SJSA1 (cell line): ENCODE measurements at places on chromosomes 4 and X.

DNA sequence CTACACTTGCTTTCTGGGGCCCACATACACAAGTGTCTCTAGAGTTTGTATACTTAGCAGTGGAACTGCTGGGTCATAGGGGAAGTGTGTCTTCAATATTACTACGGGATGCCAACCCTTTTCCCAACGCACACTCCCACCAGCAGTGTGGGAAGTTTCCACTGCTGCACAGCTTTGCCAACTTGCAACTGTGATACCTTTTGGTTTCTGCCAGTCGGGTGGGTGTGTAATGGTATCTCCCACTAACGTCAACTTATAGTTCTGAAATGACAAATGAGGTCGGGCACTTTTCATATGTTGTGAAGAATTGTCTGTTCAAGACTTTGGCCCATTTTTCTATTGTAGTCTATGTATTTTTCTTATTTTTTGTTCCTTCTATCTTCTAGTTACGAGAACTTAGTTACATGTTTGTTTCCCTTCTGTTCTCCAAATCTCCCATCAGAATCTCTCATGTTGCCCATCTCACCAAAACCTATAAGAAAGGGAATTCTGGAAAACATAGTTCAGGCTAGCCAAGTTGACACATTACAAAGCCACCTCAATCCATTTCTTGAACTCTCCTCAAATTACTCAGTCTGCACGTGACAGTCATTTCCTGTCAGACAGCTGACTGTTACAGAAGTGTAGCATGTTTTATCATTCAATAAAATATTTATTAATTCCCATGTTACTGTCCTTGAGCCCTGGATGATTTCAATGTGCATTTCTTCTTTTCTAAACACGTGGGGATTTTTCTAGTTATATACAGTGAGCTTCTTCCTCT, 30.7 kb downstream of the PNMA6E start:
- no peak for DNase-seq

GRCh38 chr4:25081866-25082471, 51.2 kb upstream of the LGI2 start:
- DNase-seq: no peak

DNA sequence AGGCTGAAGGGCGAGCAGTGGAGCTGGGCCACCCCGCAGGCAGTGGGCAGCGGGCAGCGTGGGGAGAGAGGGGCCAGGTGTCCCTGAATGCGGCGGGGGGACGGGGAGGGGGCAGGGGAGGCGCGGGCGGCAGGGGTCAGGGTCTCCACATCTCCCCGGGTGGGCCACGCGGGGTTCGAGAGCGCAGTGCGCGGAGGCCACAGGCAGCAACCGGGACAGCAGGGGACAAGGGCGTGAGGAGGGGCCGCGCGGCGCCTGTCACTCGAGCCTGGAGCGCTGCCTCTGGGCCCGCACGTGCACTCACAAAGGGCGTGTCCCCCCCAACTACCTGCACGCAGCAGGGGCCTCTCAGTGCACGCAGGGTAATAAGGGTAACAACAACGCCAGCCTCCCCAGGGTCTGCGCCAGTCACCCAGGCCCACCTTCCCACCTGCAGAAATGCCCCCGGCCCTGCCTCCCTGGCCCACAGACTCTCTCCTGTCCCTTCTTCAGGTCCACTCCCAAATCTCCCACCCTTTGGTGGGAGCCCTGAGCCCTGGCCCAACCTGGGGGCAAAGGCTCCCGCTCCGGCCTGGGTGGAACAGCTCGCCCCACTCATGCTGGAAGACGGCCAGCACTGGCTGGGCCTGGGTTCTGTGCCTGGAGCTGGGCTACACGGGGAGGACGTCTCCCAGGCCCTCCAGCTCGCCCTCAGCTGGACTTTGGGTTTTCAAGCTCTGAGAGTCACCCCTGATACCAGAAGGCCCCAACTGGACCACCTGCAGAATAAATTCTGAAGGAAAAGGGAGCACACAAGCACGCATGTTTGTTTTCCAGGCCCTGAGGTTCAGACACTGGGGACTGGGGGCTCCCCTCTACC, 53.2 kb downstream of the ZFYVE28 start:
- DNase-seq: no peak

DNA sequence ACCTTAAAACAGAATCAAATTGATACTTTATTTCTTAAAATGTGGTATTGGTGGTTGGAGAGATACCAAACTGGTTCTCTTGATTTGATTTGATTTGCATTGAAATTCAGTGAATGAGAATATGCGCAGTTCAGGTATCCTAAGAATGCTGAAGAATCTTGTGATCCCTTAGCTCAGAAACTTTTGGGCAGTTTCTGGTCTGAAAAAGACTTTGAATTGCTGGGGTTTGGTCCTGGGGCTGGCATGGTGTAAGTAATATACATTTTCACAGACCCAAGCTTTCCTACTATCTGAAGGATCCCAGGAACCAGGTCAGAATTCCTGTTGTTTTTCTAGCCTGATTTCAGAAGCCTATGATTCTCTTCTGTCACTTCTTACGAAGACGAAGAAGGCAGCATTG, 6.6 kb downstream of the RAB33B start:
- DNase-seq: no peak

DNA sequence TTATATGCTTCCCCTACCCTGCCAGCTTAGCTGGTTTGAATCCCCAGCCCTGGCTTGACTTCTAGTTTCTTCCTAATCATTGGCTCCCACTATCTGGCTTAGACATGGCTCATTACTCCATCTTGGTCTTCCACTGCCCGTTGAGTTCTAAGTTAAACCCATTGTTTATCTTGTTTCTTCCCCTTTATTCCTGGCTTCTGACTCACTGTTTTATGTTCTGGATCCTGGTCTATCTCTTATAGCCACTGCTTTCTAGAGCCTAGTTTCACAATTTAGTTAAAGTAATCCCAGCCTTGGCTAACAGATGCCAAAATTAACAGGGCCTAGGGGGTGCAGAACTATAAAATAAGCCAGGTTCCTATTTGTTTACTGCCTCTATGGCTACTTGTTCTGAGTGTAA, 120.9 kb downstream of the ARHGEF9 start:
- DNase-seq: no peak

- DNase-seq: no peak
Observed at GRCh38 chr4:160235285-160235684, 1132.4 kb downstream of the RAPGEF2 start.

DNA sequence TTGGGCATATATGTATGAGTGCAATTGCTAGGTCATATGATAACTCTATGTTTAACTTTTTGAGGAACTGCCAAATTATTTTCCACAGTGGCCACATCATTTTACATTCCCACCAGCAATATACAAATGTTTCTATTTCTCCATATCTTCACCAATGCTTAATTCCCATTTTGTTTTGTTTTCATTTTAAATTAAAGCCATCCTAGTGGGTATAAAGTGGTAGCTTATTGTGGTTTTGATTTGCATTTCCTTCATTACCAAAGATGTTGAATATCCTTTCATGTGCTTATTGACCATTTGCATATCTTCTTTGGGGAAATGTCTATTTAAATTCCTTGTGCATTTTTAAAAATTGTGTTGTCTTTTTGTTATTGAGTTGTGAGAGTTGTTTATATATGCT, 36.7 kb upstream of the SCOC start:
- DNase-seq: no peak

- DNase-seq: no peak
Observed at GRCh38 chrX:72326605-72327300, 21.0 kb upstream of the CITED1 start.

GRCh38 chr4:89616382-89616781, 220.6 kb downstream of the SNCA start:
- no peak for DNase-seq

- no peak for DNase-seq
Observed at GRCh38 chr4:73843369-73843768, 6.9 kb downstream of the CXCL6 start.

- DNase-seq: no peak
Observed at GRCh38 chrX:149910178-149910695, 19.1 kb upstream of the HSFX4 start.
